ENCODE measurements at places on chromosomes 11 and 22. TPM values are rescaled to one million over a fixed set of nuclear protein-coding genes. Genes with fewer than 3 reads are reported as not detected.

DNA sequence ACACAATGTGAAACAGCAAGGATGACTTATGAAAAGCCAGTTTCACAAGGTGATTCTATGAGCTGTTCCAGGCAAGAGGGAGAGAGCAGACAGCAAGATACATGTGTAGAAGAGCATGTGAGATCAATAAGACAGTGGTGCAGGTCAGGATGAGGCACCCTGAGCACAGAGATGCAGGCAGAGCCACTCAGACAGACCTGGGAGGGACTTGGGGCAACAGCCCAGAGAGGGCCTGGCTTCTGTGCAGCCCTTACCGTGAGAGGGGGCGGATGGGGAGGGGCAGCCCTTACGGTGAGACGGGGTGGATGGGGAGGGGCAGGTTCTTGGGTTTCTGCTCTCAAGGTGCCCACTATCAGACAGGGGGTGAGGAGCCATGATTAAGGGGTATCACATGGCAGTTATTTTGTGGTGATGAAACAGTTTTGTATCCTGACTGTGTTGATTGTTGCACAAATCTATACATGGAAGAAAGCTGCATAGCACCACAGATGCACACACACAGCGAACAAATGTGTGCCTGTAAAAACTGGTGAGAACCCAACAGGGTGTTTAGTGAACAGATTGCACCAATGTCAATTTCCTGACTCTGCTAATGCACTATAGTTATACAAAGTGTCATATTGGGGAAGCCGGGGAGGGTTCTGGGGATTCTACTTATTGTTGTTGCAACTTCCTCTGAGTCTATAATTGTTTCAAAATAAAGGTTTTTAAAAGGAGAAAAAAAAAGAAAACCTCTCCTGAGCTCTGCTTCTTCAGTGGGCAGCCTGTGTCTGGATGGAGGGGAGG, 5.2 kb upstream of the C22orf42 start:
- DNase-seq: peak; percentile 58

GRCh38 chr11:113894421-113894996, 10.1 kb upstream of the HTR3B start:
- peak; percentile 23 for DNase-seq

DNA sequence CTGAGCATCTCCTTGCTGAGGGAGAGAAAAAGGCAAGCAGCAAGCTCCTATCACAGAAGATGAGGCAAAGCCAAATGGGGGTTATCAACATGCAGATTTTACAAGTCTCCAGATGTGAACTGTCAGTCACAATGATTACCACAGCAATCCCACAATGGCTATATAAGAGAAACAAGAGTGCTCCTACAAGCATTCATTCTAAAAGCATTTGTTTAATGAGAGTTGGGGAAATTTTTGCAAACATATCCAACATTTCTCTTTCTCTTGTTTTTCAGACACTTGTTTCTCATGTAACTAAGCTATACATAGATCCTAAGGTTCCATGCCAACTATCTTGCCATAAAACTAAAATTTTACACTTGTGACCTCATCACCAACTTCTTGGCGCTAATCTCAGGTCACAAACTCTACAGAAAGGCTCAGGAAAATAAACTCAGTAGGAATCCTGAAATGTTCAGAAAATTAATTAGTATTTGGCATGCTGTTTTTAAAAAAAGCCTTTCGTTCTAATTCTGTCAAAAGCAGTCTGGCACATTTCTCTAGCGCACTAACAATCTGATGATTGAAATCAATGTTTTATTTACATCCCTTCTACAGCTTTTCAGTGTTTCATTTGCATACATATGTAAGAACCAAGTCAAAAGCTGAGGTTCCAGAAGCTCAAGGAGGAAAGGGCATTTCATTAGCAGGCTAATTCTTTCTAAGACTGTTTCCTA, 199.5 kb downstream of the TTC28 start:
- peak; percentile 1 for DNase-seq

- DNase-seq: peak; percentile 73
Measured at GRCh38 chr22:29260601-29261315, 7.0 kb downstream of the RHBDD3 start.

DNA sequence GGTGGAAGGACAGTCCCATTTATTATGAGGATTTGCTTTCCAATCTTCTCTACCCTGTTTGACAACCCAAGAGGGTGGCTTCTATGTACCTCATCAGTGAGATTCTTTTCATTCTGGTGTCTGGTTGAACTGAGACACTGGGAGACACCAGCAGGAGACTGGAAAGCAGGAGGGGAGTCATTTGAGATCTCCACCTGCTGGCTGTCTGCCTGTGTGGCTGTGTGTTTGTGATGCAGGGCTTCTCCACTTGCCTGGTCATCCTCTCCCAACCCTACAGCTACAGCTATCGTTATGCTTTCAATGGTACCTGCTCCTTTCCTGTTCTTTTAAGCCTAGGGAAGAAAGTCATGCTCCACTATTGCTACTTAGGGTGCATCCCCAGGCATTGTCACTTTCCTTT, 48.6 kb downstream of the MRGPRX1 start:
- DNase-seq: no peak

DNA sequence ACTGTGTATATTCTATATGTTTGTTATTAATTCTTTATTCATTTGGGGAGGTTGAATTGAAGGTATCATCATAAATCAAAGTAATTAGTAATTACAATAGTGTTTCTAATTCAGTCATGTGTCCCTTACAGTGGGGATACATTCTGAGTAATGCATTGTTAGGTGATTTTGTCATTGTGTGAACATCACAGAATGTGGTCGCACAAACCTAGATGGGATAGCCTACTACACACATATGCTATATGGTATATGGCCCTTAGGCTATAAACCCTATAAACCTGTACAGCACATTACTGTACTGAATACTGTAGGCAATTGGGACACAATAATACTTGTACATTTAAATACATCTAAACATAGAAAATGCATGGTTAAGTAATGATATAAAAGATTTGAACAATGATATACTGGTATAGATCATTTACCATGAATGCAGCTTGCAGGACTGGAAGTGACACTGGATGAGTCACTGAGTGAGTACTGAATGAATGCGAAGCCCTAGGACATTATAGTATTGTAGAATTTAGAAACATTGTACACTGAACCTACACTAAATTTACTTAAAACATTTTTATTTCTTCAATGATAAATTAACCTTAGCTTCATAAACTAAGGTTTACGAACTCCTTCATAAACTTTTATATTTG, 936.2 kb upstream of the CHORDC1 start:
- no peak for DNase-seq

- no peak for DNase-seq
Measured at GRCh38 chr11:37788141-37788877, 1190.3 kb upstream of the RAG2 start.

- peak; percentile 86 for DNase-seq
Measured at GRCh38 chr11:45666648-45667642, 1.5 kb upstream of the CHST1 start.

DNA sequence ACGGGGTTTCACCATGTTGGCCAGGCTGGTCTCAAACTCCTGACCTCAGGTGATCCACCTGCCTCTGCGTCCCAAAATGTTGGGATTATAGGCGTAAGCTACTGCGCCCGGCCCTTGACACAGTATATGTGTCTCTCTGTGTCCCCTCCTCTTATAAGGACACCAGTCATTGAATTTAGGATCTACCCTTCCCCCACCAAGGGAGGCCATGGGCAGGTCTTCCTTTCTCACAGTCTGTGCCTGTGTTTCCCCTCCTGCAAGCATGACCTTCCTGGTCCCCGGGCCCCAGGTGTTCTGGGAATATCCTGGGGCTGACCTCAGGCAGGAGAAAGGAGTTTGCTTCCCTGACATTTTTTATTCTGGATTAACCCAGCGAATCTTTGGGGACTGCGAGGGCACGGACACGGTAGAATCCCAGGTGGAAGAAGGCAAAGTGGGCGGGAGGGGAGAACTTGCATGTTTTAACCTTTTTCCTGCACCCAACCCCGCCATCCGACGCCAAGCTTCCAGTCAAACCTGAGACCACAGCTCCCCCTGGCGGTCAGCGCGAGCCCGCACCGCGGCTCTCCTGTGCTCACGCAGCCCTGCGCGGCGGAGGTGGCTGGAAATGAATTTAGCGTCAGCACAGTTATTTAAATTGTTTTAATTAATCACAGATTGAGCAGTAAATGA, 42.1 kb upstream of the ISX start:
- DNase-seq: peak; percentile 82

Gene ABCC8
- not detected for total RNA-seq

Gene TMEM191B
- total RNA-seq: 1.2 TPM

Gene LRRC56
- total RNA-seq: 0.88 TPM

Gene PTPRJ
- total RNA-seq: 10.9 TPM
